ENCODE measurements at places on chromosomes 3 and 15. TPM values are rescaled to one million over a fixed set of nuclear protein-coding genes. Genes with fewer than 3 reads are reported as not detected.

The CCR8 gene
- not detected for total RNA-seq

The DISP2 gene
- total RNA-seq, result 0.14 TPM

The SNRK gene
- 17.7 TPM for total RNA-seq

The OR5K2 gene
- not detected for total RNA-seq

The NAA50 gene
- 162 TPM for total RNA-seq

The CAMK1 gene
- total RNA-seq, result 25.2 TPM

The IL16 gene
- total RNA-seq, result not detected

The CRABP1 gene
- not detected for total RNA-seq

The CRYGS gene
- 1.3 TPM for total RNA-seq

The CP gene
- total RNA-seq, result not detected

The EFCC1 gene
- 0.86 TPM for total RNA-seq

The KLHL24 gene
- 83.4 TPM for total RNA-seq

The SPATA12 gene
- total RNA-seq, result not detected

The PCLAF gene
- total RNA-seq, result 35.2 TPM

The GMNC gene
- total RNA-seq, result 0.14 TPM

The FAM81A gene
- not detected for total RNA-seq

The PLA2G4E gene
- not detected for total RNA-seq

The SPRED1 gene
- total RNA-seq, result 28.0 TPM

The CAMK2N2 gene
- total RNA-seq, result 0.14 TPM

The BMF gene
- total RNA-seq, result 19.7 TPM

The PDZRN3 gene
- total RNA-seq, result 15.3 TPM

The MYL3 gene
- total RNA-seq, result not detected

The CPNE9 gene
- not detected for total RNA-seq

The CTXND1 gene
- total RNA-seq, result not detected

The CHRNA5 gene
- total RNA-seq, result 2.0 TPM

The CACNA1D gene
- total RNA-seq, result under 0.01 TPM

The GABRB3 gene
- total RNA-seq, result 0.22 TPM

The ADPRH gene
- total RNA-seq, result 3.7 TPM

The FBN1 gene
- 721 TPM for total RNA-seq

The PYGO1 gene
- total RNA-seq, result 6.1 TPM

The CORO2B gene
- total RNA-seq, result 10.7 TPM

The OXTR gene
- total RNA-seq, result 12.3 TPM

The TM4SF4 gene
- not detected for total RNA-seq

The TTC21A gene
- total RNA-seq, result 2.7 TPM

The IQCF2 gene
- total RNA-seq, result not detected

The PIGB gene
- total RNA-seq, result 7.7 TPM

The LRRC31 gene
- total RNA-seq, result not detected

The ITGB5 gene
- total RNA-seq, result 247 TPM

The SGO1 gene
- total RNA-seq, result 15.5 TPM

The ADAMTSL3 gene
- not detected for total RNA-seq

The STAG1 gene
- total RNA-seq, result 38.3 TPM

The GUCA1C gene
- total RNA-seq, result not detected

The FBXO45 gene
- 14.5 TPM for total RNA-seq

The DGKG gene
- 2.4 TPM for total RNA-seq

The NLGN1 gene
- 6.7 TPM for total RNA-seq

The OR5H14 gene
- not detected for total RNA-seq

The GP5 gene
- total RNA-seq, result under 0.01 TPM

The CFAP20DC gene
- 2.0 TPM for total RNA-seq

The ZNF620 gene
- 0.44 TPM for total RNA-seq
